Left lobe of liver (tissue), 2 donors: ENCODE measurements at places on chromosomes 5 and 9. TPM values are rescaled to one million over a fixed set of nuclear protein-coding genes. Genes with fewer than 3 reads are reported as not detected.
A peak's percentile ranks its signal among the peaks of the same experiment; 100 is the strongest.

Gene SCGB3A2
- total RNA-seq: not detected

Gene OR1J4
- not detected for total RNA-seq

Gene DMGDH
- total RNA-seq: 119 TPM

Gene MCTP1
- 1.3 TPM for total RNA-seq

Gene MYOZ3
- total RNA-seq: 0.18 TPM

Gene SKIC3
- 32.6 TPM for total RNA-seq

Gene CCL27
- not detected for total RNA-seq

Gene CYSRT1
- total RNA-seq: 0.81 TPM

Gene GFM2
- 22.2 TPM for total RNA-seq

Gene MYORG
- total RNA-seq: 76.2 TPM

Gene PRDM12
- 0.08 TPM for total RNA-seq

Gene C5orf58
- total RNA-seq: not detected

Gene ABO
- total RNA-seq: 0.03 TPM

Gene LRRC70
- total RNA-seq: 0.30 TPM

DNA sequence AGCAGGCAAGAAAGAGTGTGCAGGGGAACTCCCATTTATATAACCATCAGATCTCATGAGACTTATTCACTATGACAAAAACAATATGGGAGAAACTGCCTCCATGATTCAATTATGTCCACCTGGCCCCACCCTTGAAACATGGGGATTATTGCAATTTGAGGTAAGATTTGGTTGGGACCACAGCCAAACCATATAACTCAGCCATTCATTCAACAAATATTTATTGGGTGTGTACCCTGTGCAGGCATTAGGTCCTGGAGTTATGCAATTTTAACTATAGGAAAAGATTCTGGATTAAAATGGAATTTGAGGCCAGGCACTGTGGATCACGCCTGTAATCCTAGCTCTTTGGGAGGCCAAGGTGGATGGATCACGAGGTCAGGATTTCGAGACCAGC is 124.2 kb upstream of the GAS1 start:
- DNase-seq: no peak

DNA sequence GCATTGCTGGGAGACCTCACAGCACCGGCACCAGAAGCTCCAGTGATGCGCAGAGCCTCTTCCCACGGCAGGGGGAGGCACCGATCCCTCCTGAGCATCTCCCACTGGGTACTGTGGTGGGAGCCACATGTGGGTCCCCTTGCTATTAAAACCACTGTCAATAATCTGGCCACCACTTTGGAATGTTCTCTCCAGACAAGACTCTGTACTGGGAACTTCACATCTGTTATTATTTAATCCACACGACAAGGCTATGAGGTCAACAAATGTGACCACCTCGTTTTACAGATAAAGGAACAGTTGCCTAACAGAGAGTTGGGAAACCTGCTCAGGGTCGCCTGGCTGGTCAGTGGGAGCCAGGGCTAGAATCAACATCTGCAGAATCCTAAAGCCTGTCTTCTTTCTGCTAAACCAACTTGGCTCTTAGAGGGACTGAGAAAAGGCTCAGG is 72.7 kb downstream of the EPB41L4B start:
- peak; percentile 87 for DNase-seq

- DNase-seq: no peak
Observed at GRCh38 chr5:90050103-90050502, 359.5 kb downstream of the CETN3 start.

- DNase-seq: no peak
Observed at GRCh38 chr5:150506571-150507473, 1.1 kb upstream of the NDST1 start.

- DNase-seq: peak; percentile 66
Observed at GRCh38 chr9:128341435-128341849, 1.1 kb downstream of the SLC27A4 start.

GRCh38 chr9:97413462-97413861 is 1.6 kb downstream of the TDRD7 start:
- DNase-seq: no peak

GRCh38 chr5:107990881-107991810 is 320.4 kb upstream of the EFNA5 start:
- no peak for DNase-seq

GRCh38 chr9:3385871-3386270 is 139.9 kb downstream of the RFX3 start:
- no peak for DNase-seq

DNA sequence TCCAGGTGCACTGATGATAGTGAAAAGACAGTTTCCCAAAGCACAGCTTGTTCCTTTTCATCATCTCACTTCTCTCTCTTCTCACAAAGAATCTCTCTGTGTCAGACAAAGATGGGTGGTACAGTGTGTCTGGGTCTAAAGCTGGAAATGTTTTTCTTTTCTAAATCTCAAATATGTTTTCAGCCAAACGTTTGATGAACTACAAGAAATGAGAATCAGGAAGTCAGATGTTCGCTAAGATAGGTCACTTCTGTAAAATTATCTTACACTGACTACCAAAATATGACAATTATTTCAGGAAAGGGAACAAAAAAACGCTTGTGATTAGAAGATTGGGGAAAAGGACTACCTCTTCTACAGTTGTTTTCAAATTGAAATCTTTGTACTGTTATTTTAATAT is 708.8 kb downstream of the PTPRD start:
- no peak for DNase-seq

GRCh38 chr9:100880284-100880683 is 148.2 kb upstream of the PLPPR1 start:
- no peak for DNase-seq

GRCh38 chr9:134897584-134898170 is 17.1 kb downstream of the FCN2 start:
- DNase-seq: peak; percentile 15

- no peak for DNase-seq
Observed at GRCh38 chr5:123116757-123117156, 27.7 kb downstream of the PRDM6 start.

GRCh38 chr9:114281473-114282103 is 41.3 kb upstream of the ORM1 start:
- DNase-seq: peak; percentile 40

GRCh38 chr9:104107799-104108198 is 13.7 kb downstream of the SMC2 start:
- DNase-seq: no peak

DNA sequence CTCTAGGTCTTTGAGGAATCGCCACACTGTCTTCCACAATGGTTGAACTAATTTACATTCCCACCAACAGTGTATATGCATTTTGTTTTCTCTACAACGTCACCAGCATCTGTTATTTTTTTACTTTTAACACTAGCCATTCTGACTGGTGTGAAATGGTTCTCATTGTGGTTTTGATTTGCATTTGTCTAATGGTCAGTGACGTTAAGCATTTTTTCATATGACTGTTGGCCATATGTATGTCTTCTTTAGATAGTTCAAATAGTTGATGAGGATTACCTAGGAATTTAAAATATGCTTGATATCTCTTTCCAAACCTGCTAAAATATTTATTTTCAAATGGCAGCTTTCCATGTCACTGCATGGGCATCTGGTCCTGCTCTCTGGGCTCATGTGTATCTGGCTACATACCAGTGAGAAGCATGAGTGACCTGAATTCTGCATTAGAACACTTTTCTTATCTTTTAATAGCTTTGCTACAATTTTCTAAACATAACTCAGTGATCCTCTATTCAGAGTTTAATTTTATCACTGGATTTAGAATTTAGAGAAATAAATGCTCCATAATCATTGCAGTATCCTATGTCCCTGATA is 95.8 kb upstream of the ADAMTS16 start:
- DNase-seq: no peak

- DNase-seq: no peak
Observed at GRCh38 chr9:33229359-33230114, 10.4 kb upstream of the SPINK4 start.

DNA sequence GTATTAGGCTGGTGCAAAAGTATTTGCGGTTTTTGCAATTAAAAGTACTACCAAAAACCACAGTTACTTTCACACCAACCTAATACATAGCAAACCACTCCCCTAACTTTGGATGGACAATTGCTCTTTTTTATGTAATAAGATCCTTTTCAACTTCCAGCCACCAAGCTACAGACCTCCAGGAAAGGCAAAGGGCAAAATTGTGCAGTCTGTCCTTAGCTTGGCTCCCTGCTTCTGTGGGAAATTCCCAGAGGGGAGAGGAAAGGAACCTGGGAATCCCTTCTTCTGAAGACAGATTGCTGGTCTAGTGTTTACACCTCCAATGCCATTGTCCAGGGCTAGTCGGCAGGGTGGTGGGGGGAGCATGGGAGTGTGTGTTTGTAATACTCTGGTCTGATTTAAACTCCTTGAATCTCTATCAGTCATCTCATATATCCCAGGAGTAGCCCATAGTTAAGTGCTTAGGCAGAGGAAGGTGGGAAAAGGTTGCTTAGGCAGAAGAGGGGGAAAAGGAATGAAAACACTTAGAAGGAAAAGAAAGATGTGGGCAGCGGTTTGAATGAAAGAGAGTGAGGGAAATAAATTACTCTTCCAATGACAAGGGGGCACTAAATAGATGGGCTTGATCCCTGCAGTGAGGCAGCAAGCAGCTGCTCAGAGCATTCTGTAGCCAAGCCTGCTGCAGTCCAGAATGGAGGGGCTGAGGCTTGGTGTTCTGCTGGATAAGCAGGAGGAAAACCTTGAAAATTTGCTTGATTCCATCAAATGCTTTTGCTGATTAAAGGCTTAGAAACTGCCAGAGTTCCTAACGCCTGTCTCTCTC is 86.9 kb upstream of the MAP1B start:
- DNase-seq: no peak

GRCh38 chr9:91074866-91075265 is 273.2 kb downstream of the SYK start:
- DNase-seq: no peak

- DNase-seq: peak; percentile 10
Observed at GRCh38 chr5:172528440-172528839, 74.1 kb upstream of the SH3PXD2B start.

DNA sequence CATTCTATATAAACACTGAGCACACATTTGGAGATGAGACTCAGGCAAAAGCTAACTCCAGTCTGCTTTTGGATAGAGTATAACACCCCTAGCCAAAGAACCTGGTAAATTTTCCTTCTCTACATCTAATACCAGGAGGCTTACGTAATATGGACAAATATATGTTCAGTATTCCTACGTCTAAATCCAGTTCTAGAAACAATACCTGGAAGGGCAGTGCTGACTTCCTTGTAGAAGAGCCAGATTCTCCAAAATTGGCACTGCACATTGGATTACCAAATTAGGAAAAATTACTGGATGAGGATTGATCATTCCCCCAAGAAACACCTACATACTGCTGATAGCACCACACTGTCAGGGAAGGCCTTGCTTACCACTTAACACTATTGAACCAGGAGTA is 247.4 kb downstream of the SAXO1 start:
- no peak for DNase-seq

DNA sequence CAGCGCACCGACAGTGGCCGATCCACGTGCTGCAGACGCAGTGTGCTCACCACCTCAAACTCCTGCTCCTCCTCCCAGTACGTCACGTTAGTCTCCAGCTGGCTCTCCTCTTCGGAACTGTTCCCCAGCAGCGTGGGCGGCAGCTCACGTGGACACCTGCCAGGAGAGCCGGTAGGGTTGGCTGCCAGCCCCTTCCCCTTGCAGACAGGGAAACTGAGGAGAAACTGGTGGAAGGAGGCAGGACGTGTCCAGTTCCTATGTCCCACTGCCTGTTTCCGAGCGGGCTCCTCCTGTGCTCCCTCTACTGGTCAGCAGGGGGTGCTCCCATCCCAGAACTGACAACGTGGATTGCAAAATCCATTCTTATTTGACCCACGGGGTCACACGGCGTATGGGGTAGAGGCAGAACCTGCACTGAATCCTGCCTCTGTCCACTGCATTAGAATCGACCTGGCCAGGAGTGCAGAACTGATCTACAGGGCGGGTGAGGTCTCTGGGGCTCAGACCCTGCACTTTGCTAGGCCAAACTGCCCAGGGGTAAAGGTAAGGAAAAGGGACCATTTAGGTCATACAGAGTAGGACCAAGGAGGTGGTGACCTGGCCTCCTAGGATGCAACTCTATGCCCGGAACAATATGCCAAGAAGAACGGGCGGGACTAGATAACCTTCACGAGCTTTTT is 25.7 kb downstream of the PDGFRB start:
- peak; percentile 88 for DNase-seq

DNA sequence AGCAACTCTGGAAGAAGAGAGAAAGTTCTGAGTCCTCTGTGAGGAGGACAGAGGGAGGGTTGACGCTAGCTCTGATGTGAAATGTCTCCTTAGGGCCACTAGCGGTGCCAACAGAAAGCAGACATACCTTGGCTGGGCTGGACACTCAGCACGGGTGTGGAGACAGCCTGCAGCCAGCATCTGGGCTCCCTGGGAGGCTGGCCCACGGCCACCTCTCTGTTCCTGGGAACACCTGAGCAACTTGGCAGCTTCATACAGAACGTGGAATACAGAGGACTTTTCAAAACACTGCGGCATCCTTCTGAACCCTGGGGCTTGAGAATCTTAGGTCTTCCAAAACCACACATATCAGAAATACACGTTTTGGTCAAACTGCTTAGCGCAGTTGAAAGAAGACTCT is 269.1 kb downstream of the FSTL4 start:
- no peak for DNase-seq

DNA sequence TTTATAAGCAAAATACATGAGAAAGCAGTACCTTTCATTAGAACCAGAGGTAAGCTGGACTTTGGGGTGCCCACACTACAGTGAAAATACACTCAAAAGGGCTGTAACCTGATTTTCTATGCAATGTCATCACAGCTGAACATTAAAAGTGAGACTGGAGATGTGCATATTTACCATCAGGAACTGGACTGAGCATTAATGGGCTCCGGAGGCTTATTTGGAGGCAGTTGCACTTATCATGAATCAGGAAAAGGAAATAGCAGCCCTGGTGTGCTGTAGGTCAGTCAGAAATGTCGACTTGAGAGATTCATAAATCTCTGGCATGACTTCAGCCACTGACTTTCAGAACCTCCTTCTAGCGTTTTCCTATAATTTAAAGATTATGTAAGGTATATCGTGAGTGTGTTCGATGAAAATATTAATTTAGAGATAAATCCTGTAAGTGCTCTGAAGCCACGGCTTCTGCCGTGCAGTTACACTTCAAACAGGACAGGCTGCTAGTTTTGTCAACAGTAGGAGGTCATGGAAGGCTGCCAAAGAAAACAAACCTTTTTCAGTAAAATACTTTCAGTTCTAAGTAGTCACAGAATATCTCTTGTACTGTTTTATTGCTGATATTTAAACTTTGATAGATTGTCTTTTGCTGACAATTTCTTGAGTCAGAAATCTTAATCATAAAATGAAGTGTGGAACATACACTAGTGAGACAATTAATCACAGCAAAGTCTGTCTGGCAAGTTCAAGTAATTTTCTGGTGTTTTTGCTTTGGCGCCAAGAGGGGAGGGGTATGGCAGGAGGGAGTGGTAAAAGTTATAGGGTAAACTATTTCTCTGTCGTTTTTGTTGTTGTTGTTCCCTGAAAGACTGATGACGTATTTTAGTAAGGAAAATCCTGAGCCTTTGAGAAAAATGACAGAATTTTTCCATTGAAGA is 939.7 kb downstream of the NR2F1-AS1 start:
- peak; percentile 57 for DNase-seq
